ENCODE measurements at places on chromosomes 2 and 18.

DNA sequence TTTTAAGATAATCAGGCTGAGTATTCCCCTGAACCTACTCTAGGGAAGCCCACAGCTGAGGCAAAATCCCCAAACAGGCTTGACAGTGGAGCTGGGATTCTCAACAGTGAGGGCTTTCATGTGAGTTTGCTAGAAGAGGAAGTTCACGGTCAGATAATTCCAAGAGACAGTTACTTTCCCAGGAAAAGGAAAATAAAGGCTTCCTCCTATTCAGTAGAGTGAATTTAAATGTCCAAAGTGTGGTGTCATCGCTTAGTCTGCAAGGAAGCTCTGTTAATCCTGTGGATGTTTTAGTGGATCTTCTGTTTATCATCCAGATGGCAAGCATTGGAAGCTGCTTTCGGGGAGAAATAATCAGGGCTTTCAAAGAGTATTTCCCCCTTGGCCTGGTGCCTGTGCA is 119.8 kb downstream of the RPIA start:
- DNase-seq, result no peak

- no peak for DNase-seq
Measured at GRCh38 chr2:224816816-224817215, 100.7 kb upstream of the CCDC195 start.

GRCh38 chr2:207332480-207333212 is 166.9 kb upstream of the KLF7 start:
- no peak for DNase-seq

DNA sequence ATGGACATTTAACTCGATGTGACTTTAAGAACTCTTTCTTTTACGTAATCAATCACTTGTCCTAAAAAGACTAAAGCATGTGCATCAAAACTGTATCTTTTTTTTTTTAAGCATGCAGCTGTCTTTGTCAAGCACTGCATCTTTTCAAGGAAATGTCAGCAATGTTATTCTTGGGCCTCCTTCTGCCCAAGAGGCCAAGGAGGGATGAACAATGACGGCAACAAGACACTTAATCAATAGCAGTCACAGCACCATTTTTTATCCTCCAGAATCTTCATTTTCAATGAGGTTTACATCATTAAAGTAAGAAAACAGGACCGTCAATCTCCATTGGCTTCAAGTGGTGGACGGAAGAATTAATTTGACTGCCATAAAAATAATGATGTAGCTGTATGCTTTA is 253.8 kb downstream of the AFF3 start:
- DNase-seq, result no peak

DNA sequence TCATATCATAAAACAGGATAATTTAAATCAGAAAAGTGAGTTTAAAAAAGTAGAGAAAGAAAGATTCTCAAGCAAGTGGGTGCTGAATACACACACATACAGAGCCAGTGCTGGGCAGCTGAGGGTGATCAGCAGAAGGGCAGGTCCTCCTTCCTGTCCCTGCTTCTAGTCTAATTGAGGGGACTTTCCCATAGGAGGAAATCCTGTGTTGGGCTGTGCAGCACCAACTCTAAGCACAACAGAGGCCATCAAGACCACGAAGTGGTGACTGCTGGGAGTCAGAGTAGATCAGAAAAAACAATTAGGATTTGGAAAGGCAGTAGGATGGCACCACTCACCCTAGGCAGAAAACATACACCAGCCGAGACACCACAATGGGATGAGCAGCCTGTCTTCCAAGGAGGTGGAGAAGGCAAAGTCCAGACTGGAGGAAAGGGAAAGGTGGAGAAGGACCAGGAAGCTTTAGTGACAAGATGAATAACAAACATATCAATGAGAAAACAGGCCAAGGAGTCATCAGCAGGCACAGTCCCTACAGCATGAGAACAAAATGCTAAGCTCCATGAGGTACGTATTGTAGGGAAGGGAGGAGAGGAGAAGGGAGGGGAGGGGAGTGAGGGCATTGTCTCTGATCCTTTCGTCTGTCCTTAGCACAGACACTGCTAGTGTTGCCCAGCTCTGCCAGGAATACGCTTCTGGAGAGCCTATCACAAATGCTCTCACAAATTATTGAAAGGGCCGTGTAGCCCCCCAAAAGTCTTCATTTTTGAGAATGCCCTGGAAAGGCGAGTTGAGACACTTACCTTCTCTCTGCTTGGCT is 16.7 kb upstream of the MSGN1 start:
- DNase-seq, result no peak

GRCh38 chr2:25933622-25934021 is 48.7 kb downstream of the KIF3C start:
- DNase-seq, result no peak

DNA sequence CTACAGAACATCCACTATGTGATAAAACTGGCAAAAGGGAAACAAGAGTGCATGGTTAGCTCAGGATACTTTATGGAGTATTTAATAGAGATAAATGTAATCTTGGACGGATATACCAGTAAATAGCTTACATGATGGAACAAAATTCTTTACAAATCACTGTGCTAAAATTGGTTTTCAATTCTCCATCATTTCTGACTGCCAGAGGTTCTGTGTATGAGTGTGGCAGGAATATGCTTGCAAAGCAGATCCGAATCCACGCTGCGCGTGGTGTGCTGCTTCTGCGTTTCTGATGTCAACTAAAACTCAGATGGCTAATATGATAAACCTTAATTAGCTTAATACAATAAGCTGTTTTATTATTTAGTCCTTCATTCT is 2.1 kb downstream of the ZNF532 start:
- no peak for DNase-seq

DNA sequence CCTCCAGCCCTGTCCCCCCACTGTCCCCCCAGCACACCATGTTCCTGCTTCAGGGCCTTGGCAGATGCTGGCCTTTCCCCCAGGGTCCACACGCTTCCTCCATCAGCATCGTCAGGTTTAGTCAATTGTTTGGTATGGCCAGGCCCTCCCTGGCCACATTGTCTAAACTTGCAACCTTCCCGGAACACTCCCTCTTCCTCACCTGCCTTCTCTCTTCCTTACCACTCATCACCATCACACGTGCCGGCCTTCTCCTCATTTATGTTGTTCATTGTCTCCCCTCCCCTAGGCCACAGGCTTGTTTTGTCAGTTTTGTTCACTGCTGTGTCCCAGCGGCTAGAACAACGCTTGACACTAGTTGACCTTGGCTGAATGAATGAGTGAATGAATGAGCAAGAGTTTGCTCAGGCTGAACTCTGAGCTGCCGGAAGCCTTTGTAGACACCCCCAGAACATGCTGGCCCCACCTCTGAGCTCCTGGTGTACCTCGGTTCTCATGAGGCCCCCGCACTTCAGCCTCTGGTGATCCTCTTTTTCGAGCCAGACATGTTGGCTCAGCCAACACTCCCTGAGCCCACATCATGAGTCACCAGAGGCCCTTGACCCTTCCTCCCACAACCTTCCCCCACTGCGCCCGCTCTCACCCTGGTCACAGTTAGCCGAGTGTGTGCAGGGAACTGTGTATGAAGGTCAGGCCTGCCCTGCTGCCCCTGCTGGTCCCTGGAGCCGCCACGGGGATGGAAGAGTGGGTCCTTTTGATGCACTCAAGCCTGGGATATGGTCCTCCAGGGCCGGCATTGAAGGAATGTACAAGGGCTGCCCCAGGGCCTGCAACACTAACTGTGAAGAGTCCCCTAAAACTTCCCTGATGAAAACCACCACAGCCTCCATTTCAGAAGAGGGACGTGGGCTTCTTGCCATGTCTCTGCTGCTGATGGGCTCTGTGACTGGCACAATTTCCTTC is 57.5 kb downstream of the HS1BP3 start:
- peak; percentile 81 for DNase-seq

DNA sequence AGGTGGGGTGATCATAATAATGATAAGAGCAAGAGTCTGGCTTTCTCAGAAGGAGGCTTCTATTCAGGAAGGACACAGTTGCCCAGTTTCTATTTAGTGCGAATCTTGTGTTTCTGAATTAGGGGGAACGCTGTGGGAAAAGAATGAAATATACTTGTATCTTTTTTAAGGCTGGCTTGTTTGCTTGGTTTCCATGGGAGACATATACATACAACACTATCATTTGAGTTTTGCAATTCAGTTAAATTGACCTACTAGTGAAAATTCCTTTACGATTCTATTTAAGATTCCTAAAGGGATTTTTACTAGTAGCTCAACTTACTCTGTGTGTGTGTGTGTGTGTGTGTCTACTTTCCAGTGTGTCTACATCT is 24.7 kb upstream of the ANKRD62 start:
- DNase-seq, result no peak

- DNase-seq, result no peak
Measured at GRCh38 chr2:73177645-73178255, 24.6 kb upstream of the NOTO start.

DNA sequence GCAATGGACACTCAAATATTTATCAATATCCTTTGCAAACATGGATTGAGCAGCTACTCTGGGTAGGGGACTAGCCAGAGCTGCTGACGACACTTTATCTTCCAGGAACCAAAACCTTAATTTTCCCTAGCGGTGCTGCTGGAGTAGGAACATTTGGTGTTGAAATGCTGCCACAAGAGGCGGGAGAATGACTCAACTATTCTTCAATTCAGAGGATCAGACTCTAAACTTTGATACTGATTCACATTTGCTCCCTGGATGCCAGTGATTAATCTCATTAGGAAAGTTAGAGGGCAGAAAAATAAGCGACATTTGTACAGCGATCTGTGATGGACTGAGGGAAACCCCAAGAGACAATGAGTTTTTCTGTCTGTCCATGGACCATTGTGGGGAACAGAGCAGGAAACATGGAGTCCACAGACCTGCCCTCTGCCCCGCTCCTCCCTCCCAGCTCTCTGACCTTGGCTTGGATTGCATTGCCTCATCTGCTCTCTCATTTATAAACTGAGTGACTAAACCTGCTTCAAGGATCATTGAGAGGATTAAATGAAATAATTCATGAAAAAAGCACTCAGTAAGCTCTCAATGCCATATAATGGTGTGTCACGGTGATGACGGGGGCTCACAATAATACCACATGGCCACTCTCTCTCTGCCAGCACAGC is 12.6 kb upstream of the EPB41L3 start:
- no peak for DNase-seq

DNA sequence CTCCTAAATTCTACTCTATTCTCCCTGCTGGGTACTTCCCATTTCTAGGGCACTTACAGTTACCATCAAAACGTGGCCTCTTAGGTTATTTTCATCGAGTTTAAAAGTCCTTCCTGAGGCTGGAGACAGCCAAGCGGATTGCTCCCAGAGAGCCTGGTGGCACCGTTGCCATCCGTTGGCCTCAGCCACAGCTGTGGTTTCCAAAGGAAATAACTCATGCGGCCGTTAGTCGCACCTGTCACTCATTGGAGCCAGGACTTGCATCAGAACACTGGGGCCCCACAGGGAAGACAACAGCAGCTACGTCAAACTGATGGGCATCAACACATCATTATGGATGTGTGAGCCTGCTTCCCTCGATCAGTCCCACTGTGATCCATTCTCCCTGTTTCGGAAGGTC is 453.4 kb downstream of the BCL11A start:
- DNase-seq, result no peak

- DNase-seq, result no peak
Measured at GRCh38 chr2:229370509-229370908, 99.4 kb upstream of the PID1 start.

GRCh38 chr2:26623541-26624495 is 17.3 kb downstream of the CIB4 start:
- DNase-seq, result no peak

GRCh38 chr2:118061135-118061955 is 26.9 kb upstream of the INSIG2 start:
- DNase-seq, result no peak

GRCh38 chr2:196592911-196593881 is 46.3 kb upstream of the CCDC150 start:
- DNase-seq, result peak; percentile 61

- DNase-seq, result no peak
Measured at GRCh38 chr18:49731421-49731841, 81.9 kb downstream of the ACAA2 start.

DNA sequence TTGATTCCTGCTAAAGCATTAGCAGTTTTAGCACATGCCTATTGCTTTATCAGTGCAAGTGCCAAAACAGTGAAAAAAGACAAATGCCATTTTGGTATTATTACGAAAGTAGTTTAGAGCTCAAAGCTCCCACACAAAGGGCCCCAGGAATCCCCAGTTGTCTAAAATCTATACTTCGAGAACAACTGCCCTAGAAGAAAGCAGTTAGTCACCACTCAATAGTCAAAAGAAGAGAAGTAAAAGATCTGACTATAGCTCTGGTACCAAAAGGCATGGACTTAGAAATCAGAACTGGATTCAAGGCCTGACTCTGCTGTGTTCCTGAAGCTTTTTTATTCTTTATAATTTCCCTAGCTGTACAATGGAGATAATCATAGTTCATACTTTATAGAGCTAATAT is 21.8 kb downstream of the SCN3A start:
- DNase-seq, result no peak

DNA sequence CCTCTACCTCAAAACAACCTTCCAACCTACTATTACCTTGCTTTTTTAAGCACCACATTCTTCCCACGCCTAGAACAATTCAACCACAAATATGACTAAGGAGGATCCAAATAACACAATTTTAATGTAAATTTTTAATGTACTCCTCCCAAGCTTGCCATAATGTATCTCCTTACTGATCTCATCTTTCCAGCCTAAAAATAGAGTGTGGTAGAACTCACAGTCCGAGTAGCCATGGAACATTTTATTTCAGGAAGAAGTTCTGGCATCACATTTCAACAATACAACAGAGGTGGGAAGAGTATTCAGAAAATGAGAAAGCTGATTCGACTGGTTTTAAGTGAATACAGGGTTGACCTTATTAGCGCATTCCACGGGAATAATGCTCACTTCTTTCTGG is 15.4 kb downstream of the FEZ2 start:
- DNase-seq, result no peak

DNA sequence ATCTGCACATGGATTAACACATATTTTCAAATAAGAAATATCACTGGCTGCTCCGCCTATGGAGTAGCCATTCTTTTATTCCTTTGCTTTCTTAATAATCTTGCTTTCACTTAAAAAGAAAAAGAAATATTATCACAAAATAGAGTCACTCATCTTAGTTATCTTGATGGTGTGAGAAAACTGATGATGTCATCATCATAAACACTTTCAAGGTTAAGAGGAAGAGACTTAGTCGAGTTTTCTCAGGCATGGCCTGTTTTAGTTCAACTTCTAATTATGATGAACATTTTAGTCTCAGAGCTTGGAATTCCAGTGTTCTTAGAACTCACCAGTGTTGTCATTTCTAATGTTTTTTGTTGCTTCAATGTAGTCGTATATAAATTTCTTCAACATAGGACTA is 506.1 kb downstream of the PTPRM start:
- DNase-seq, result no peak

DNA sequence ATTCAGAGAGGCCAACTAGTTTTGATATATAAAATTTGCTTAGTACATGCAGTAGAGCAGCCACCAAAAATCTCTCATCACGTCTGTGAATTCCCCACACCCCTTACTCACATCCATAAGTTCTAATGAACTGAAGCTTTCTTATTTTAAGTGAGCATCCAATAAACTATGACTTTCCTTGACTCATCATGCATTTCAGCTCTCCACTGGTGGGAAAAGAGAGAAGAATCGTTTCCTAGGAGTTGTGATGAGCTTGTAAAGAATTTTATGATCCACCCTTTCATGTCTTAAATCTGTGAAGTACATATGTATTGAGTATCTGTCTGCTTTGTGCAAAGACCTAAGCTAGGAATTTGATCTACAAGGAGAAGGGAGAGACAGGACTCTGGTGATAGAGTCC is 428.6 kb downstream of the SETBP1 start:
- no peak for DNase-seq

All from HuH-7.5 (cell line).